ENCODE measurements at places on chromosomes 16 and 17.

DNA sequence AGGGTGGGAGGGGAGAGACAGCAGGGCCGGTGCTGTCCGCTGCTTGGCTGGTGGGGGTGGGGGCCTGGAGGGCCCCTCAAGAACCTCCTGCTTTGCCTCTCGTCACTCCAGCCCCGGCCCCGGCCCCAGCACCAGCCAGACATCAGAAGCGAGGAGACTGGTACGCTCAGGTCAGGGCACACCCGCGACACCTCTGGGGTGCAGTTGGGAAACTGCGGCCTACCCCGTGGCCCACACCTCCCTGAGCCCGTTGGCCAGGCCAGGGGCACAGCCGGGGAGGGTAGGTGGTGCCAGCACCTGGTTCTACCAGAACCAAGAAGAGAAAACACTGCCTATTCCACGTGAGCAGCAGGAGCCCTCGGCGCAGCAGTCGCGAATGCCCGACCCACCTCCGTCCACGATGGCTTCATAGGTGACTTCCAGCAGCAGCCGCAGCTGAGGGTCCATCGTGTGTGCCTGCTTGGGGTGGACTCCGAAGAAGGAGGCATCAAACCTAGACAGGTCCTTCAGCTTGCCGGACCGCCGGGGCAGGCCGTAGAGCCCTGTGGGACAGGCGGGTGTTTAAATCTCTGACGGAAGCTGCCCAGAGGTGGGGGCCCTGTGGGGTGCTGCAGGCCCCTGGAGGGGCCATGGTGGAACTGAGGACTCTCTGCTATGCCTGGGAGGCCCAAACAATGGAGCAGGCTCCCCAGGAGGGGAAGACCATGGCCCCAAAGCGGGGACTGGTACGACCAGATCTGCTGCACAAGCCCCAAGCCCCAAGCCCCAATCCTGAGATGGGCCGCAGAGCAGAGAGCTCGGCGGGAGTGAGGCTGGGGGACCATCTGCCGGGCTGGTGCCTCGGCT is 2.9 kb downstream of the FASN start:
- no peak for DNase-seq

DNA sequence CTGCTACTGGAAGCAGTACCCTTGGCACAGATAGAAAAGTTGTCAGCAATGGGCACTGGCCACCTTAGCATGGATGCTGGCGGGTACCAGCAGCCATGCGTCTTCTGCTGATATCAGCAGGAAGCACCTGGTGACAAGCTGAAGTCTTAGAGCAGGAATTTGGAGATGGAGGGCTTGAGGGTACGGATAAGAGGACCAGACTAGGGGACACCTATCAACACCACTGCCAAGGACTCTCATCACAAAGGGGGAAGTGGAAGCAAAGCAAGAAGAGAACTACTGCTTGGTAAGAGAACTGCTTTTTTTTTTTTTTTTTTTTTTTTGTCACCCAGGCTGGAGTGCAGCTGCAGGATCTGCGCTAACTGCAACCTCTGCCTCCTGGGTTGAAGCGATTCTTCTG is 35.4 kb upstream of the LYRM9 start:
- no peak for DNase-seq

GRCh38 chr16:60073376-60073775 is 1339.3 kb upstream of the GOT2 start:
- DNase-seq, result no peak

DNA sequence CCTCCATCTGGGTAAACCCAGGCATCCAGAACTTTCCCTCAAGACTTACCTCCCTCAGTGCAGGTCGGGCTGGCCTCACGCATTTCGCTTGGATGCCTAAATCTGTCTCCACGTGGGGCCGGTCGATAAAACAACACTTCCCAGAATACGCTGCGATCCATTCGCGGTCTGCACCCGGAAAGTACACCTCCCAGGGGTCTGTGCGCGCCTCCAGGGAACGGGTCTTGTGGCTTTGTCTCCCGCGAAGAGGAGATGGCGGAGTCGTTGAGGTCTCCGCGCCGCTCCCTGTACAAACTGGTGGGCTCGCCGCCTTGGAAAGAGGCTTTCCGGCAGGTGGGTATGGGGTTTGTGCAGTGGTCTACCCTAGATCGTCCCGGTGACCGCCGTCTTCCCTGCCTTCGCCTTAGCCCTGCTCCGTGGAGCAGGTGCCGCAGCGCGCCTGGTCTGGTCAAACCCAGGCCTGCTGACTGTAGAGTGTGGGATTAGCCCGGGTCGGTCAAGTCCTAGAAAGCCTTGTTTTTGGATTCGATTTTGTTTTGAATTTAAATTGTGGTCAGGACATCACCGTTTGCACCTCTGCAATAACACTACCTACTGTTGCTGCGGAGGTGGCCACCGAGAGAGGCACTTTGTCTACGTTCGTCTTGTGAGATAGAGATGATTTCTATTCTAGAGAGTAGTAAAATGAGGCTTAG is at the start of gene RPAIN:
RPAIN (plus strand) TSS at position 224 of the 695 bp plus-strand sequence; CDS start at position 253, 29 bp downstream.
- peak; percentile 91 for DNase-seq

GRCh38 chr17:78356101-78356713 is 3.7 kb downstream of the SOCS3 start:
- DNase-seq, result no peak

DNA sequence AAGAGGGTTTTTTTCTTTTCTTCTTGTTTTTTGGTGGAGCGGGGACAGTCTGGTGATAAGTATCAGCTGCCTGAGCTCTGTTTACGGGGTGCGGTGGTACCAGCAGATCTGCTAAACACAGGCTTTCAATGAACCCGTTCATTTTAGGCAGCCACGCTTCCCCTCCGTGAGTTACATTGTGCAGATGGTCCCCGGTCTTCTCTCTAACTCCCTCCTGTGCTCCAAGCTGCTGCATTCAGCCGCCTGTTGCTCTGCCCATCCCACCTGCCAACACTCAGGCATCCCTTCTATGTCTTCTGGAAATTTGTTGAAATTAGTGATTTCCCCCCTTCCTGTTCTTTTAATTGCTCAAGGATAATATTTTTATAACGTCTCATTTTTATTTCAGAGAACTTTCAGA is 82.1 kb upstream of the ELAC2 start:
- no peak for DNase-seq

DNA sequence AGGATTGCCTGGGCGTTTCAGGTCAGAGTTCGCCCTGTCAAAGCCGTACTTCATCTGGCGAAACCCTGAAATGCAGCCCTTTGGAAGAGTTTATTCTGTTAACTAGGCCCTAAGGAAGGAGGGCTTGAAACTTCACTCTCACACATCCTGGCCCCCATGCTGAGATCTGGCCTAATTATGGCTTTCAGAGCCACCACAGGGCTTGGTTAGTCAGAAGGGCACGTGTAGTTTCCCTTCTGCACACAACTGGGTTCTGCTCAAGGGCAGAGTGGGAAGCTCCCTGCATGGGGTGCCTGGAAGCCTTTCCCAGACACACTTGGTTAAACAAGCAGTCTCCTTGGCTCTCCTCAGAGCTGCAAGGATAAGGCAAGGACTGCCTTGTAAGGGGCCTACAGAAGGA is 397.3 kb downstream of the SHISA9 start:
- DNase-seq, result no peak

DNA sequence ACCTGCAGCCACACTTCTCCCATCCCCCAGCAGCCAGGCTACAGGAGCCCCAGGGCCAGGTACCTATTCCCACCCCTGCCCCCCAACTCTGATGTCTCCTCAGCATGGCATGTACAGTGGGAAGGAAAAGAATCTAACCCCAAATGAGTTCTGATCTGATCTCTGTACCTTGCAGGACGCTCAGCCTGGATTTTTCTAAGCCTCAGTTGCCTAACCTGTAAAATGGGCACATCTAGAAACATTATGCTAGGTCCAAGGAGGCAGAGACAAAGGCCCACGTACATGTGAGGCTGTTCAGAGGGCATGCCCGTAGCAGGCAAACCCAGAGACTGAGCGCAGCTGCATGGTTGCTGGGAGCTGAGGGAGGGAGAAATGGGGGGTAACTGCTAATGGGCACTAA is 35.1 kb downstream of the SLC38A8 start:
- no peak for DNase-seq

DNA sequence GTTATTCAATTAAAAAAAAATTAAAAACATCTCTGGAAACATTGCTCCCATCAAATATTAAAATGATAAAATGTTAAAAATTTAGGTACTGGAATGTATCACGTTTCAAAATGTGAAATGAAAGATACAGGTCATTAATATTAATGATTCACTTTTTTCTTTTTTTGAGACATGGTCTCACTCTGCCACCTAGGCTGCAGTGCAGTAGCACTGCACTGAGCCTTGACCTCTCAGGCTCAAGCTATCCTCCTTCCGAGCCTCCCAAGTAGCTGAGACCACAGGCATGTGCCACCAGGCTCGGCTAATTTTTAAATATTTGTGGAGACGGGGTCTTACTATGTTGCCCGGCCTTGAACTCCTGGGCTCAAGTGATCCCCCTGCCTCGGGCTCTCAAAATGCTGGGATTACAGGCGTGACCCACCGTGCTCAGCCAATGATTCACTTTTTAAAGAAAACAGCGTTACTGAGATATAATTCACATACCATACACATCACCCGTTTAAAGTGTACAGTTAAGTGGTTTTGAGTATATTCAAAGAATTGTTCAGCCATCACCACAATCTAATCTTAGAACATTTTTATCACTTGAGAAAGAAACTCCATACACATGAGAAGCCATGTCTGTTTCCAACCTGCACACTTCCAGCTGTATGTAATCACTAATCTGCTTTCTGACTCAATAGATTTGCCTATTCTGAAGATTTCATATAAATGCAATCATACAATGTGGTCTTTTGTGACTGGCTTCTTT is 19.1 kb upstream of the NETO2 start:
- no peak for DNase-seq

All from prostate gland (tissue), 2 donors.